ENCODE measurements at places on chromosomes 5 and 9. TPM values are rescaled to one million over a fixed set of nuclear protein-coding genes. Genes with fewer than 3 reads are reported as not detected.
A peak's percentile ranks its signal among the peaks of the same experiment; 100 is the strongest.

Gene SHLD3
- 3.3 TPM for total RNA-seq

Gene OR4F3
- total RNA-seq, result not detected

Gene COL5A1
- total RNA-seq, result 196 TPM

Gene PPP3R2
- total RNA-seq, result not detected

DNA sequence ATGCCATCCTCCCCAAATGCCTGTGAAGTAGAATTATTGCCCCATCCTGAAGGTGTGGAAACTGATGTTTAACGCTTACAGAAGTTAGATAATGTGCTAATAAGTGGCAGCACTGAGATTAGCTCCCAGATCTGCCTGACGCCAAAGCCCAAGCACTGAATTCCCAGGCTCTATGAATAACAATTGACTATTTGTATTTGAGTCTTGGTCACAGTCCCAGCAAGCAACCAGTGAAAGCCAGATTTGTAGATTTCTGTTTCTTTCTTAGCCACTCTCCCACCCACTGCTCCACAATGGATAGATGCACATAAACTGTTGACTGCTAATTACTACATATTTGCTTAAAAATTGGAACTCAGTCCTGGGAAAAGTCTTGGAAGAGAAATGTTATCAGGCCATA, 34.4 kb downstream of the FAM240B start:
- DNase-seq, result no peak

GRCh38 chr9:69122549-69123141, 51.4 kb upstream of the TJP2 start:
- no peak for DNase-seq

DNA sequence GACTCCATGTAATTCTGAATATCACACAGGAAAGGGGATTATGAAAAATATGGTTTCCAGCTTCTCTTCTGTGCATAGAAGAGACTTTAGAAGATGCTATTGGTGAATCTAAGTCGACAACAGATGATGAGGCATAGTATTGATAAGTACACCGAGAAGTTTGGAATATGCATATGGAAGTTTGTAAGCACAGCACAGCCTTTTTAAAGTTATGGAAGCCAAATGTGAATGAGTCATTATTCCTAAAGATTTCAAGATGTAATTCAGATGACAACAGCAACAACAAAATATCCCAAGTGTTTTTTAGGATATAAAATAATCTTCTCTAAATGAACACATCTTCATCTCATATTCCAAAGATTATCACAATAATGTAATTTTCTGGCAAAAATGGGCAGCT, 1723.3 kb downstream of the EFNA5 start:
- no peak for DNase-seq

DNA sequence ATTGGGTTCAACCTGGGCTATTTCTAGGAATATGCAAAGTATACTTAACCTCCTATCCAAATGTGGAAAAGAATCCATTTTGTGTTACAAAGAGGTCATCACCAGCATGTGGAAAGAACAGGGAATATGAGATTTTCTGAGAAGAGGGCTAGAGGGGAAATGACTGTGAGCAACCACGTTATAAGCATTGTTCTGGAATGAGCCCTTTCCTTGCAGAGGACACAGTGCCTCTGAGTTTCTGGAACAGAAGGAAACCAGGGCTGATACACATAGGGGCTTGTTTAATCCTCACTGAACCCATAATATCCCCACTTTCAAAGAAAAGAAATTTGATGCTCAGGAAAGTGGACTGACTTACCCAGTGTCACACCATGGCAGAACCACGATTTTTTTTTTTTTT, 53.0 kb downstream of the SFXN1 start:
- DNase-seq, result no peak

DNA sequence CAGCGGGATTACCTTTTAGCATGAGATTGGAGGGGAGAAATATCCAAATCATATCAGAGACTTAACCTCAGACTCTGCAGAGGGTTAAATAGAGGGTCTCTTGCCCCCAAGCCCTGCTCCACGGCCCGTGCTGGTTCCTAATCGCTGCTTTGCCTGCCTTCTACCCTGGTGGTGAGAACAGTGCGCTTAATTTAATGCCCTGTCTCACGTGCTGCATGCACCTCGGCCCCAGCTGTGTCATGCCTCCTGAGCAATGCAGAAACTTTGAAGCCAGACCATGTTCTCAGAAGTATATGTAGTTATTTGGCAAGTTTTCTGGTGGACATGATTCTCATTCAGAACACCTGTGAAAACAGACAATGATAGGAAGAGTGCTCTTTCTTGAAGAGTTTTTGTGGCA, 1.4 kb downstream of the OTULIN start:
- DNase-seq, result no peak

DNA sequence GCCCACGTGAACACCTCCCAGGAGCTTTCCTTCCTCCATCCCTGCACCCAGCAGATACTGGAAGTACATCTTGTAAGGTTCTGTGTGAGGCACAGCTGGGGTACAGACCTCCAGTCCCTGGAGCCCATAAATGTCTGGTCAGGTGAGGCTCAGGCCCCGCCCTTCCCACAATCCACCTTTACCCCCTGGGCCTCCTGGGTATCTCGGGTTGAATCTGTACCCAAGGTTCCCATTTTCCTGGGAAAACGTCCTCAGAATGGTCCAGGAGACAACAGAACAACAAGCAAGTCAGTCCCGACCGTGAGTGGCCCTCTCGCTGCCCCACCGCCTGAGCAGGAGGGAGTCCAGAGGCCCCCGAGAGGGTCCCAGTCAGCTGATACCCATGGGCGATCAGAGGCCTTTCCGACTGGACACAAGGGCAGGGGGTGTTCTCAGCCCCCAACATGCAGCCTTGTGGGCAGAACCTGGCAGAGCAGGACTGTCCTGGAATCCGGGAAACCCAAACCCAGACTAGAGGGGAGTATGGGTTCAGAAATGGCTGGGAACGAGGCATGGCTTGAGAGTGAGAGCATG, 4.3 kb downstream of the SPATA31E1 start:
- no peak for DNase-seq

- DNase-seq, result no peak
These were observed 44.6 kb downstream of the BTNL9 start for GRCh38 chr5:181084621-181085195.

DNA sequence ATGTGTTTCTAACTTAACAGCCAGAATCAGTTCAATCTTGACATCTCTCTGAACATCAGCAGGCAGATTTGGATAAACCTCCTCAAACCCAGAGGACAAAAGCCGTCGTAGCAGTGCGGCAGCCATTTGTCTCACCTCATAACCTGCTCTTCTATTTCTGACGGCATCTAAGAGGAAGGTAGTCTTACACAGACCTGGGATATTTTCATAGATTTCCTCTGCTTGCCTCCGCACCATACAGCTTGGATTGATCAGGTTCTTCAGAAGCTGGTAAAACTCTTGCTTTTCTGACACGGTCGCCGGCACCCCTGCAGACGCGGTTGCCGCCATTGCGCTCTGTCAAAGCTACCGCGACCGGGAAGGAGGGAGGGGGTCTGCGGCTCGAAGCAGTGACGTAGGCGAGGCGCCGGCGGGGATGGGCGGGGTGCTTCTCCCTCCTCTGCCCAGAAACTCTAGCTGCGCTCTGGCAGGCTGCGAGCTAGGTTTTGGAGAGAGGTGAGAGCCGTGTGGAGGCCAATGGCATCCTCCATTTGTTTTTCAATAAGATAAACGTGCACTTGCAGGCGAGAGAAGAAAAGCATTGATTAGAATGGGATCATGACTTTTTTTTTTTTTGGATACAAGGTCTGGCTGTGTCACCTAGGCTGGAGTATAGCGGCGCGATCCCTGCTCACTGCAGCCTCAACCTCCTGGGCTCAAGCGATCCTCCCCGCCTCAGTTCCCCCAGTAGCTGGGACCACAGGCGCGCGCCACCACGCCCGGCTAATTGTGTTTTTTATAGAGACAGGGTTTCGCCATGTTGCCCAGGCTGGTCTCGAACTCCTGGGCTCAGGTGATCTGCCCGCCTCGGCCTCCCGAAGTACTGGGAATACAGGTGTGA, at the start of gene RANBP6:
TSS of gene RANBP6 (minus strand) at position 347 of the 880 bp plus-strand sequence. CDS start at position 330, 17 bp downstream.
- DNase-seq, result peak; percentile 98
